Suprapubic skin (tissue), 4 donors: ENCODE measurements at places on chromosomes 5 and 9.

DNA sequence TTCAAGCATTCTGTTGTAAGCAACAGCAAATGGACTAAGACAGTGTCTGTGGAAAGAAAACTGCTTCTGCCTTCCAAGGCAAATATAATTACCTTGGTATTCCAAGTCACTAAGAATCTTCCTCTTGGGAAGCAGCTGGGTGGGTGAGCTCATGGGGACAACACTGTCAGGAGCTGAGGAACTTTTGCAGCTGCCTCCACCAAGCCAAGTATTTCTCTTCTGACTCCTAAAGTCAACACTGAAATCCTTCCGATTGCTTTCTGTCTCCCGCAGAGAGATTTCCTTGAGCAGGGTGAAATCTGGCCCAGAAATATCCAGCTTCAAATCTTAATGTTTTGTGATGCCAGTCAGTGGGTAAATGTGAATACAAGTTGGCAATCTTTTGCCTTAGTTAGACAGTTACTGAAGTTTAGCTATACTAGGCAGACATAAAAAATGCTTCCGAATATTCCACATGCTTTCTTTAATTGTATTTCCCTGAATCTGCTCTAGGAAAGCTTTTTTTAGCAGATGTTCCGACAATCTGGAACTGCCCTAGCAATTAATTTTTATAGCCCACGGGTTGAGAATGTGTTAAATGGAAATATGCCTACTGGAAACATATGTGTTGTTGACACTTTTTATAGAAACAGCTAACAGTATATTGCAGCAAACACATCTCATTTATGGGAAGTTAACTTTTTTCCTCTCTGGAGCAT lies 369.9 kb upstream of the DAB2 start:
- no peak overlapping the region for H3K27ac ChIP-seq
- no peaks in the 10 kb centered on the region for H3K27me3 ChIP-seq
- H3K36me3 ChIP-seq, result no peaks in the 10 kb centered on the region
- H3K4me1 ChIP-seq, result no peaks in the 10 kb centered on the region
- DNase-seq, result no peak
- no peak overlapping the region for H3K4me3 ChIP-seq

DNA sequence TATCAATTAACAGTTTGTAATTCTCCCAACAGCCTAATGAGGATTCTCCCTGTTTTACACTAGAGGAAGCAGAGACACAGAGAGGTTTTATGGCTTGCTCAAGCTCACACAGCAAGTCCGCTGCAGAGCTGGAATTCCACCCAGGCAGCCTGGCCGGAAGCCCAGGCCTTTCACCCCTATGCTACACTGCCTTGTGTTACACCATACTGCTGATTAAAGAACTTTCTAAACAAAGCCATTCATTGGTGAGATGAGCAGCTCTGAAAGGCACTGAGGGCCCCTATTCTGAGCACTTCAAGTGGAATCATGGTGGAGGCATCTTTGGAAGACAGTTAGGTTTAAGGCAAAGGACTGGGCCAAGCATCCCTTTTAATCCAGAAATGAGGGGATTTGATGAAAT lies 14.7 kb upstream of the LARP1 start:
- no peaks in the 10 kb centered on the region for H3K36me3 ChIP-seq
- no peaks in the 10 kb centered on the region for H3K27me3 ChIP-seq
- DNase-seq, result peak; percentile 67
- H3K4me3 ChIP-seq, result no peak overlapping the region

GRCh38 chr5:159017786-159018185 lies 81.9 kb downstream of the EBF1 start:
- no peaks in the 10 kb centered on the region for H3K36me3 ChIP-seq
- no peak overlapping the region for H3K27ac ChIP-seq
- H3K27me3 ChIP-seq, result no peaks in the 10 kb centered on the region
- H3K4me1 ChIP-seq, result peaks cover 16% of the 10 kb centered on the region
- no peak for DNase-seq

- H3K27me3 ChIP-seq, result no peaks in the 10 kb centered on the region
- H3K27ac ChIP-seq, result no peak overlapping the region
- no peak for DNase-seq
- no peaks in the 10 kb centered on the region for H3K36me3 ChIP-seq
- no peak overlapping the region for H3K4me3 ChIP-seq
- H3K4me1 ChIP-seq, result peaks cover 1% of the 10 kb centered on the region
These were observed 19.1 kb downstream of the GALNT10 start for GRCh38 chr5:154209591-154210081.

- no peak overlapping the region for H3K27ac ChIP-seq
- H3K4me3 ChIP-seq, result no peak overlapping the region
- H3K27me3 ChIP-seq, result no peaks in the 10 kb centered on the region
- H3K4me1 ChIP-seq, result no peaks in the 10 kb centered on the region
- no peaks in the 10 kb centered on the region for H3K36me3 ChIP-seq
These were observed 18.4 kb downstream of the CEL start for GRCh38 chr9:133080161-133080560.

GRCh38 chr5:123300266-123300665 lies 122.9 kb downstream of the CEP120 start:
- H3K4me3 ChIP-seq, result no peak overlapping the region
- no peaks in the 10 kb centered on the region for H3K4me1 ChIP-seq
- H3K27ac ChIP-seq, result no peak overlapping the region
- H3K27me3 ChIP-seq, result no peaks in the 10 kb centered on the region

GRCh38 chr9:136103651-136104487 lies 8.8 kb upstream of the NACC2 start:
- no peak overlapping the region for H3K27ac ChIP-seq
- no peak for DNase-seq
- no peaks in the 10 kb centered on the region for H3K36me3 ChIP-seq
- no peak overlapping the region for H3K4me3 ChIP-seq
- H3K4me1 ChIP-seq, result peaks cover 61% of the 10 kb centered on the region

GRCh38 chr5:68662804-68663307 lies 431.0 kb upstream of the SLC30A5 start:
- no peaks in the 10 kb centered on the region for H3K36me3 ChIP-seq
- no peak for DNase-seq
- peaks cover 2% of the 10 kb centered on the region for H3K4me1 ChIP-seq
- no peak overlapping the region for H3K4me3 ChIP-seq

DNA sequence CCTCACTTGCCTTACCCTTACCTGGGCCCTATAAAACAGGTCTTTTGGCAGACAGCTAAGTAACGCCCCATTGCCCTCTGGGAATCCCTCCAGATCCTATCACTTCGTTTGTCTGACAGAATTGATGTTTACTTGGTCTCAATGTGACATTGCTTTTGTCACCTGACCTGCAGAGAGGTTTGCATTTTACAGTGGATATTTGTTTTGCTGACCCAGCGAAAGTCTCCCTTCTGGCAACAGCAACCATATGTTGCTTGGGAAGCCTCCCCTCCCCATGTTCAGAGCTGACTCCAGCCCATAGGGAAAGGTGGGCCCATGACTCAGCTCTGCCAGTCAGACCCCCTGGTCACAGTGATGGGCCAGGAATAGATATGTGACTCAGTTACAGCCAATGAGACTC lies 54.0 kb upstream of the LARP1 start:
- no peaks in the 10 kb centered on the region for H3K4me1 ChIP-seq
- H3K4me3 ChIP-seq, result no peak overlapping the region
- no peak overlapping the region for H3K27ac ChIP-seq
- no peak for DNase-seq

GRCh38 chr5:42518595-42519221 lies 95.5 kb downstream of the GHR start:
- H3K4me1 ChIP-seq, result peaks cover 6% of the 10 kb centered on the region
- no peak overlapping the region for H3K4me3 ChIP-seq
- no peak overlapping the region for H3K27ac ChIP-seq

- no peaks in the 10 kb centered on the region for H3K4me1 ChIP-seq
- DNase-seq, result no peak
- no peaks in the 10 kb centered on the region for H3K36me3 ChIP-seq
- H3K4me3 ChIP-seq, result peak within 1 kb of the TSS; percentile 36
These were observed at the start of gene PCDHGA10 for GRCh38 chr5:141412854-141413539. TSS of gene PCDHGA10 (plus strand) at chr5:141412987. CDS start at chr5:141413176, 189 bp downstream.

GRCh38 chr9:68932458-68932857 lies 81.5 kb downstream of the PRKACG start:
- H3K4me3 ChIP-seq, result no peak overlapping the region
- peaks cover 3% of the 10 kb centered on the region for H3K27me3 ChIP-seq
- DNase-seq, result no peak
- no peaks in the 10 kb centered on the region for H3K4me1 ChIP-seq
- H3K27ac ChIP-seq, result no peak overlapping the region

- H3K27me3 ChIP-seq, result no peaks in the 10 kb centered on the region
- no peak overlapping the region for H3K4me3 ChIP-seq
These were observed 62.4 kb downstream of the RAI14 start for GRCh38 chr5:34718516-34718915.

GRCh38 chr5:50325237-50325832 lies 115.8 kb downstream of the EMB start:
- DNase-seq, result no peak
- no peaks in the 10 kb centered on the region for H3K27me3 ChIP-seq
- H3K4me3 ChIP-seq, result no peak overlapping the region
- H3K36me3 ChIP-seq, result no peaks in the 10 kb centered on the region
- no peaks in the 10 kb centered on the region for H3K4me1 ChIP-seq
- no peak overlapping the region for H3K27ac ChIP-seq

DNA sequence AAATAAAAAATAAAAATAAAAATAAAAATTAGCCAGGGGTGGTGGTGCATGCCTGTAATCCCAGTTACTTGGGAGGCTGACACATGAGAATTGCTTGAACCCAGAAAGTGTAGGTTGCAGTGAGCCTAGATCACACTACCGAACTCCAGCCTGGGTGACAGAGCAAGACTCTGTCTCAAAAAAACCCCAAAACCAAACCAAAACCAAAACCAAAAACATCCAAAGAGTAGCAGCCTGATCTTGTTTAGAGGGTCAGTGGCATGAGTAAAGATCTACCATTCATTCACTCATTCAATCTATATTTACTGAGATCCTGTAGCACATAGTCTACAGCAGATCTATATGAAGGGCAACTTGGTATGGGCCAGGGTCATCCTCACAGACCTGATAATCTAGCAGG lies 202.4 kb downstream of the MAPKAP1 start:
- H3K27me3 ChIP-seq, result no peaks in the 10 kb centered on the region
- H3K4me3 ChIP-seq, result no peak overlapping the region
- peaks cover 3% of the 10 kb centered on the region for H3K36me3 ChIP-seq
- no peak for DNase-seq

- DNase-seq, result no peak
- no peak overlapping the region for H3K27ac ChIP-seq
- no peaks in the 10 kb centered on the region for H3K27me3 ChIP-seq
- no peaks in the 10 kb centered on the region for H3K4me1 ChIP-seq
These were observed 496.2 kb upstream of the ADAMTS16 start for GRCh38 chr5:4643960-4644359.

GRCh38 chr5:89450149-89450538 lies 567.2 kb upstream of the MEF2C start:
- no peaks in the 10 kb centered on the region for H3K27me3 ChIP-seq
- no peaks in the 10 kb centered on the region for H3K36me3 ChIP-seq
- no peak for DNase-seq
- no peak overlapping the region for H3K4me3 ChIP-seq
- H3K27ac ChIP-seq, result no peak overlapping the region

DNA sequence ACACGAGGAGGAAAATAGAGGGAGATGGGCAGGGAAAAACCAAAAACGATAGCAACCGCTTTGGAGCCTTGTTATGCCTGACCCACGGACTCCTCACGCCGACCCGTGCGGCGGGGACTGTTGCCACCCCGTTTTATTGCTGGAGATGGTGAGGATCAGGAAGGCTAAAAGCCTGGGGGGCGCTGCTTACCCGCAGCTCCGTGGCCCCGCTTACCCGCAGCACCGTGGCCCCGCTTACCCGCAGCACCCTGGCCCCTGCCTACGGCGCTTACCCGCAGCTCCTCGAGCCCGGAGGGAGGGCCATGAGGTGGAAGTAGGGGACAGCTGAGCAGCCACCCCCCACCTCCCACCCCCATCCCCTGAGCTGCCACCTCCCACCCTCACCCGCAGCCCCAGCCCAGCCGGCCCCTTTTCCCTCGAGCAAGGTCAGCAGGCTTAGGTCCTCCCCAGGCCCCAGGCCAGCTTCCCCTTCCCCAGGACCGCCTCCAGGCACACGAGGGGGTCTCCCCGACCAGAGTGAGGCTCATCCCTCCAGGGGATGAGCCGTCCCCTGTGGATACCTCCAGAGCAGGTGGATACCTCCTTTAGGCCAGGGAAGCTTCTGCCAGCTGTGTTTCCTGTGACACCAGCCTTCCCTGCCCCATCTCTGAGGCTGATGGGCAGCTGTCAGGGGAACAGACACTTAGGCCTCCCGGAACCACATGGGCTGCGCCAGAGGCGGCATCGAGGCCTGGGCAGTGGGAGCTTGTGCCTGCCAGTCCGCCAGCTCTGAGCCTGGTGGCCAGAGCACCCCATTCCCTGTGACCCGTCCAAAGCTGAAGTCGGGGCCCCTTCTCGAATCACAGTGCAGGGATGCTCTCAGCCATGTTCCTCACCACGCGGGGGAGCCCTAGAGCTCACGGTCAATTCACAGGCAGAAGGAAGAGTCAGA lies 92.3 kb downstream of the LMX1B start:
- DNase-seq, result no peak
- H3K27me3 ChIP-seq, result peaks cover 53% of the 10 kb centered on the region
- no peaks in the 10 kb centered on the region for H3K36me3 ChIP-seq
- H3K4me1 ChIP-seq, result peaks cover 34% of the 10 kb centered on the region
- no peak overlapping the region for H3K27ac ChIP-seq

DNA sequence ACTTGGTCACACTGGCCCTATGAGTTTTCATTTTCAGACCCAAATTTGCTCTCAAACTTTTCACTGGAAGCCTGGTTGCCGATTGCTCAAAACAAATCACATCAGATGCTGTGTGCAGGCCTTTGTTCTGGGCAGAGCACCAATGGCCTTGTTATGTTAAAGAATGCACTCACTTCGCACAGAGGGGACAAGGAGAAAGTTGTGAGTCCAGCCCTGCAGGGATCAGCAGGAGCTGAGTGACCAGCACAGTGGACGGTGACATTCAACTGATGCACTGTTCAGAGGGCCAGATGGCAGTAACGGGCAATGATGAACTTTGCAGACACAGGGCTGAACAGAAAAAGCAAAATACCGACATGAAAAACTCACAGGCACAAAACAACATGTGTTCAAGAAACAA lies 86.1 kb downstream of the BARX1 start:
- H3K4me1 ChIP-seq, result no peaks in the 10 kb centered on the region
- peaks cover 13% of the 10 kb centered on the region for H3K27me3 ChIP-seq
- no peak overlapping the region for H3K27ac ChIP-seq
- H3K4me3 ChIP-seq, result no peak overlapping the region

- peak overlapping the region; percentile 95 for H3K27ac ChIP-seq
- peak overlapping the region; percentile 91 for H3K4me3 ChIP-seq
- DNase-seq, result no peak
These were observed 10.9 kb downstream of the PTCH1 start for GRCh38 chr9:95505717-95506427.
